Right ventricle myocardium inferior (tissue), 1 donor: ENCODE measurements at places on chromosomes 4 and X. TPM values are rescaled to one million over a fixed set of nuclear protein-coding genes. Genes with fewer than 3 reads are reported as not detected.

Gene FGF13
- 0.51 TPM for total RNA-seq

Gene TREX2
- total RNA-seq, result not detected

DNA sequence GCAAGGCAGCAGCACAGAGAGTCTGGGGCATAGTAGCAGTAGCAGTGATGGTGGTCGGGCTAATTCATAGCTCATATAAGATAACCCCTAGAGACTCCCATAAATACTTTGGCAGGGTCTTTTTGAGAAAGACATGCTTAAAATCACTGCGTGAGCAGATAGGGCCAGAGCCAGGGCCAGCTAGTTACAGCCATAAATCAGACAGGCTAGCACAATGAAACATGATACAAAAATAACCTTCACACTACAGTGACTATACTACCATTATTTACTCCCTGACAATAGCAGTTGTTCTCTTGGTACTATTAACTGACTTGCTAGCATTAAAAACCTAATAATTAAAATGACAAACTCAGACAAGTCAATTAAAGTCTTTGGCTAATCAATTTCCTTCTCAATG, 295.9 kb downstream of the SMARCA1 start:
- no peak for DNase-seq

- DNase-seq, result no peak
These were observed 94.1 kb downstream of the RLIM start for GRCh38 chrX:74520291-74520690.

- DNase-seq, result no peak
These were observed 1114.6 kb upstream of the AGA start for GRCh38 chr4:178556796-178557195.

DNA sequence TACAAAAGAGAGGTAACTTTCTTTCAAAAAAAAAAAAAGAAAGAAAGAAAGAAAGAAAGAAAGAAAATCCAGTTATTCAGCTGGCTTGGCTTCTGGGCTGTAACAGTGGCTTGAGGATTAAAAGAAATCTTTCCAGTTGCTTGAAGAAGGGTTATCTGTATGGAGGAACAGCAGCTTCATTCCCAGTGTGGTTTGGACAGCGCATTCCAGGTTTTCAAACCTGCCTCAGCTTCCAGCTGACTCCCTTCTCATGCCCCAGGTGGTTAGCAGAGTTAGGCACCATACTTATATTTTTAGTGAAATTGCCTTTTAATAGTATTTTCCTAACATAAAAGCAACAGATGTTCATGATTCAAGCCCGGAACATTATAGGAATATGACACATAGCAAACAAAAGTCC, 48.6 kb downstream of the TMEM164 start:
- DNase-seq, result no peak
